HuH-7.5 (cell line): ENCODE measurements at places on chromosomes 5 and 9.

DNA sequence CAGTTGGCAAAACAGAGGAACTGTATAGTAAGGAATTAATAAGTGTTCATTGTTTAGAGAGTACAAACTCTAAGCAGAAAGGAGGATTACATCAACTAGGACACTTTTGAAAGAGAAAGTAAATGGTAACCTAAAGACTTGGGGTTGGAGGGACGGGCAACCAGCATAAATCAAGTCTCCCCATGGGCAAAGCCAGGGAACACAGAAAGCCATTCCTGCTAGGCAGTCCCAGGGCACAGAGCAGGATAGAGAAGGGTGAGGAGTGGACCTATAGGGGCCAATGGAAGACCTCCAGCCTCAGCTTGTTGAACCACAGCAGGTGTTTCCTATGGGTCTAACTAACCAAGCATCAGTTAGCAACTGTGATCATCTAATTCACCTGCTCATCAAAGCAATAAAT lies 9.2 kb upstream of the ERAP1 start:
- no peak for DNase-seq

DNA sequence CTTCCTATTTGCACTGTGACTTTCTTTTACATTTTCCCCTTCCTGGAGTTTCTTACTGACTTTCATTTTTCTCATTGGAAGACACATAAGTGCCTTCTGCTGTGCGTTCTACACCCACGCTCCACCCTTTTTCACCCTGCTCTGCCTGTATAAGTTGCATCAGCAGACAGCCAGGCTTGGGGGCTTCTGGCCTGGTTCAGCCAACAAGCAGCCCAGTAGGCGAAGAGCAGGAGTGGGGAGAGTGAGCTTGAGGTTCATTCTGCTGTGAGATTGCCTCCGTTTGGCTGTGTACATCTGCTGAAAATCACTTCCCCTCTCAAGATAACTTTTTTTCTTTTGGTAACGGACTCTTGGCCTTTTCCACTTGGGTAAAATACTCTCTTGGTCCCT lies 38.4 kb downstream of the RASGRF2 start:
- DNase-seq = no peak

DNA sequence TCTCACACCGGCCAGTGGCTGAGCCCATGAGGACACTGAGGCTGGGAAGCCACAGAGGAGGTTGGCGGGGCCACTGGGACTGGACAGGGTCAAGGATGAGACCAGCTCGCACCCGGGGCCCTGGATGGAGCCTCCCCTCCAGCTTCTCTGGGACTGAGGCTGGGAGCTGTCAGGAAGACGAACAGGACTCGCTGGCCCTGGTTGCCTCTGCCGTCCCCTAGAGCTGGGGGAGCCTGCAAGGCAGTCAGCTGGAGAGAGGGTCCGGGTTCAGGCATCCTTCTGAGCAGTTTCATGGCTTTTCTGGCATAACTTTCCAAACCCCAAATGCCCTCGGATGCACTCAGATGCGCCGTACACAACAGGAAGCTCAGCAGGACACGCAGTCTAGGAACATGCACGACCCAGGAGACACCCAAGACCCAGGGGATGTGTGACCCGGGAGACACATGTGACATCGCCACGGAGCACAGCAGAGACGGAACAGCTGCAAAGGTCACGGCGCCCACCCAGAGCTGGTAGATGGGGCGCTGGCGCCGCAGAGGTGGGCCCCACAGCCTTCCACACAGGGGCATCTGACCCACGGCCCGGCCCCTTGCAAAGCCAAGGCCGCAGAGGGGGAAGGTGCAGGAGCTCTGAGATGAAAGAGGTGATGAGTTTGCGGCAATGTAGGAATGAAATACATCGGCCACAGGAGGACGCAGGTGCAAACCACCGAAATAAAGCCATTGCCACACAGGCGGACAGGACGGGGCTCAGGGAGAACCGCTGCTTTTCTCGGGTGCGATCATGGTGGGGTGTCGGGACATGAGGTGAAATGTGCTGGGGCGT lies 17.1 kb downstream of the TPPP start:
- no peak for DNase-seq

GRCh38 chr9:132169672-132170392 lies 8.0 kb downstream of the NTNG2 start:
- DNase-seq = peak; percentile 75

DNA sequence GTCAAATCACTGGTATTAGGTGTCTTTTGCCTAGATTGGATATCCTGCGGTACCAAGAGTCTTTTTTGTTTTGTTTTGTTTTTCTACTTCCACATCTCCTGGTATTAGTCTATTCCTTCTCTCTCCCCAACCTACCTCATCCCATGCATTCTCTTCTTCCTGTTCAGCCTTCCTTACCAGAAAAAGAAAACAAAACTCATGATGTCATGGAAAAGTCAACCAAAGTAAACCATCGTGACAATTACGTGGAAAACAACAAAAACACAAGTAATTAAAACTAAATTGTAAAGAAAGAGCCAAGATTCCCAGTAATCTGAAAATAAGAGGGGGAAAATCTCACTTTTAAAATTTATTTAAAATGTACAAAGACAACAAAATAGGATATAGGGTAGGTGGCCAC lies 38.3 kb downstream of the TMEM167A start:
- no peak for DNase-seq

DNA sequence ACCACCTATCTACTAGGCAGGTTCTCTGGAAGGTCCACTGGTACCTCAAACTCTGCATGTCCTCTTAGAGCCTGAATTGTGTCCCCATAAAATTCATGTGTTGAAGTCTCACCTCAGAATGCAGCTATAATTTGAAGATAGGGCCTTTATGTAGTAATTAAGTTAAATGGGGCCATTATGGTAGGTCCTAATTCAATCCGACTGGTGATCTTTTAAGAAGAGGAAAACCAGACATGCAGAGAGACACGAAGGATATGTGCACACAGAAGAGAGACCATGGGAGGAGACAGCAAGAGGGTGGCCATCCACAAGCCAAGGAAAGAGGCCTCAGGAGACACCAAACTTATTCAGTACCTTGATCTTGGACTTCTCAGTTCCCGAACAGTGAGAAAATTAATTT lies 345.4 kb downstream of the ENC1 start:
- no peak for DNase-seq

GRCh38 chr5:120678279-120678678 lies 214.2 kb downstream of the PRR16 start:
- DNase-seq = no peak

GRCh38 chr5:129771058-129771838 lies 23.4 kb downstream of the MINAR2 start:
- DNase-seq = peak; percentile 12

DNA sequence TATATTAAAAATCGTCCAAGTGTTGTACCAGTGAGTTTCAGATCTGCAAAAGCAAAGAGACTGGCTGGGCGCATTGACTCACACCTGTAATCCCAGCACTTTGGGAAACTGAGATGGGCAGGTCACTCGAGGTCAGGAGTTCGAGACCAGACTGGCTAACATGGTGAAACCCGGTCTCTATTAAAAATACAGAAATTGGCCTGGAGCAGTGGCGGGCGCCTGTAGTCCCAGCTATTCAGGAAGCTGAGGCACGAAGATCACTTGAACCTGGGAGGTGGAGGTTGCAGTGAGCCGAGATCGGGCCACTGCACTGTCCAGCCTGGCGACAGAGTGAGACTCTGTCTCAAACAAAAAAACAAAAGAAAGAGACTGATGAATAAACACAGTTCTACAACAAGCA lies 18.3 kb upstream of the B4GALT1 start:
- DNase-seq = no peak

DNA sequence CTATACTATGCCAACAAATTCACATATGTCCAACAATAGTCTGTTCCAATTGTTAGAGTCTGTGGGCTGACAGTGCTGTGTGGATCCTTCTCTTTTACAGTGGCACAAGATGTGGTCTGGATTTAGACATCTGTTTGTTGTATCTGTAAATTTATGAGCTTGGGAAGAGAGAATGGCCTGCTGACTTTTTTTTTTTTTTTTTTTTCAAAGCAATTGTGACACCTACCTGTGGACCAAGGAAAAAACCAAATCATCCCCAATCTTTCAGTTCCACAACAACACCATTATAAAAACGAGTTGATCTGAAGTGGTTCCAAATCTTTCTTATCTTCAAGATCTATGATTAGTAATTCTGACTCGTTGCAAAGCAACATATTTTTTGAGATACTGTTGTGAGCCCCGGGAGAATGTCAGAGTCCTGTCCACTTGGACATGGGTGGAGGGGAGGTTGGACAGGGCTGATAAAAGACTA lies 4.9 kb downstream of the IRX2 start:
- DNase-seq = no peak

GRCh38 chr5:74954919-74955318 lies 88.7 kb upstream of the FAM169A start:
- DNase-seq = no peak

GRCh38 chr5:76210946-76211345 lies 127.8 kb downstream of the SV2C start:
- no peak for DNase-seq

DNA sequence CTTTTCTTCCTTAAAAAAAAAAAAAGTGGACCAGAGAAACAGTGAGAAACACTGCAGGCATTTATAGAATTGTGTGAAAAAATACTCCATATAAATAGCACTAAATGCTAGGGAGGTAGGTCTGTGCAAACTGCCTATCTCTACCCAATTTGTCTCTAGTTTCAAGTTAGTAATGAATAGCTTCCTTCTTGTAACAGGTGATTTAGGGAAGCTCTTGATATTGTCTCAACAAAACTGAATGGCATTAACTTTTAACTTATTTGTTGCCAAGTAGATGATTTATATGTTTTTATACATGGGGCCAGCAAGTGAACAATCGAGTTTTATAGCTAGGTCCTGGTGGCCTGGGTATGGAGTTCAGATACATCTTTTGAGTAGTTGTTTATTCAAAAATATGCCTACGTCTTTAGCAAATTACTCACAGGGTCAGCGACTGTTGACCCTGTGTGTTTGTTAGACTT lies 283.6 kb downstream of the NR3C1 start:
- DNase-seq = no peak

GRCh38 chr5:89216606-89217005 lies 333.6 kb upstream of the MEF2C start:
- no peak for DNase-seq

- no peak for DNase-seq
Measured at GRCh38 chr9:8365029-8365428, 565.5 kb upstream of the DMAC1 start.

DNA sequence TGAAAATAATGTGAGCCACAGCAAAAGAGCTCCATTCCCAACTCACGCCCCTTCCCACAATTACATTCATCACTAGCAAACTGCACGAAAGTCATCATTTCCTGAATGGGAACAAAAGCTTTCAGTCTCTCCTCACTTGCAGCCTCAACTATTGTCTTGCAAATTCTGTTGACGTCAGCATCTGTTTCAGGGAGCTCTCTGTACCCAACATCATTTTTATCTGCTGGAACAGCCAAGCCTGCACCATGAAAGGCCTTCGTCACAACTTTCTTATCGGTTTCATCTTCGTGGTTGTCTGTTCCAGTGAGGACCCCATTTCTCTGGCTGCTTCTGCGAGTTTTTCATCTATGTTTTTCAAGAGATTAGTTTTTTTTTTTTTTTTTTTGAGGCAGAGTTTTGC lies 14.3 kb upstream of the RNF130 start:
- DNase-seq = no peak

GRCh38 chr5:61631438-61631941 lies 299.4 kb downstream of the ZSWIM6 start:
- DNase-seq = no peak

GRCh38 chr9:33111631-33112030 lies 35.2 kb upstream of the SMU1 start:
- no peak for DNase-seq

- DNase-seq = no peak
Measured at GRCh38 chr5:135916638-135917263, 21.1 kb upstream of the IL9 start.

DNA sequence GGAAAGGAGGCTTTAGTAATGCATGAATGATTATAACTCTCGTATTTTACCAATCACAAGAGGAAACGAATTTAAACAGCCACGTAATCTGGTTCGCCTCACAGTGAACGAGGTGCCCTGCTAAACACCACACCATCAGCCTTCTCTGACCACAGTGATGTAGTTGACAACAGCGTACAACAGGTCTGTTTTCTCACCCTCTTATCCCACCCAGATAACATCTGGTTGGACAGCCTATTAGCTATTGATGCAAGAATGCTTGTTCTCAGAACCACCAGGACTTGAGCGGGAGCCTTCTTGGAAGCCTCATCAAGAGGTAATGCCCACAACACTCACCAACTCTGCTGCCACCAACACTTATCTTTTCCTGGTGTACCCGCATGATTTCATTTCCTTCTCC lies 23.3 kb downstream of the SLC1A3 start:
- no peak for DNase-seq

GRCh38 chr9:68794898-68795297 lies 89.9 kb downstream of the PIP5K1B start:
- DNase-seq = no peak

DNA sequence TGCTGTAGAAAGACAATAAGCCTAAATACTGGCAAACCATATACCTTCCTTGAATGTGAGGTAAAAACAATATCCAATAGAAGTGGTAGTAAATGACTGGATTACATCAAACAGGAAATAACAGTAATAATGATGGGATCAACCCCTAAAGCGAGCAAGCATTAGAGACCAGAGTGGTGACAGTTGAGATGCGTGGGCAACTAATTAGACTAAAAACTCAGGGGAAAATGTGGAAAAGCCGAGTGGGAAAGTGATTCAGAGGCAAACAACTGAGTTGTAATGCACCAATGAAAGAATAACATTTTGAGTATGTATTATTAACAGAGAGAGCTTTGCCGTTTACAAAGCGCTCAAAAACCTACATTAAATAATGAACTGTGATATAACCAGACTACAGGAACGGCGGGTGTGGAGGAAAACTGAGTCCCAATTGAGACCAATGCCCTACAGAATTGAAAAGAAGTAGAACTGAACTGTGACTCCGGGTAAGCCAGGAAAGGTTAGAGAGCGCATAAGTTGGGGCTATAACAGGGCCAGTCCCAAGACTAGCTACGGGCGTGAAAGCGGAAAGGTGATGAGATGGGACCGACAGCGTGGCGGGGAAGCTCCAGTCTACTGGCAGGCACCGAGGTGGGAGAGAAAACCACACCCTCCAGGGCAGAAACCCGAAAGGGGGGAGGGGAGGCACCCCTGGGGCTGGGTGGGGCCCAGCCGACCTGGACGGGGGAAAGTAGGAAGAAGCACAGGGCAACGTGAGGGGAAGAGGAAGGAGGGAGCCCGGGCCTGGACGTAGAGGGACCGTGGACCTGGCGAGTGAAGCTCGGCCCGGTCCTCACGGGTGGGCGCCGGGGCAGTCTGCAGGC lies 592 bp downstream of the UBAP2 start:
- peak; percentile 41 for DNase-seq

- DNase-seq = no peak
Measured at GRCh38 chr5:173029499-173029921, 26.6 kb upstream of the CREBRF start.

GRCh38 chr9:101417389-101417788 lies 18.2 kb downstream of the ALDOB start:
- DNase-seq = no peak

GRCh38 chr9:133602277-133602676 lies 6.9 kb downstream of the FAM163B start:
- no peak for DNase-seq

- DNase-seq = no peak
Measured at GRCh38 chr5:127562252-127562651, 44.8 kb downstream of the PRRC1 start.
